GM13976 (cell line): ENCODE measurements at places on chromosomes 2 and 18.

DNA sequence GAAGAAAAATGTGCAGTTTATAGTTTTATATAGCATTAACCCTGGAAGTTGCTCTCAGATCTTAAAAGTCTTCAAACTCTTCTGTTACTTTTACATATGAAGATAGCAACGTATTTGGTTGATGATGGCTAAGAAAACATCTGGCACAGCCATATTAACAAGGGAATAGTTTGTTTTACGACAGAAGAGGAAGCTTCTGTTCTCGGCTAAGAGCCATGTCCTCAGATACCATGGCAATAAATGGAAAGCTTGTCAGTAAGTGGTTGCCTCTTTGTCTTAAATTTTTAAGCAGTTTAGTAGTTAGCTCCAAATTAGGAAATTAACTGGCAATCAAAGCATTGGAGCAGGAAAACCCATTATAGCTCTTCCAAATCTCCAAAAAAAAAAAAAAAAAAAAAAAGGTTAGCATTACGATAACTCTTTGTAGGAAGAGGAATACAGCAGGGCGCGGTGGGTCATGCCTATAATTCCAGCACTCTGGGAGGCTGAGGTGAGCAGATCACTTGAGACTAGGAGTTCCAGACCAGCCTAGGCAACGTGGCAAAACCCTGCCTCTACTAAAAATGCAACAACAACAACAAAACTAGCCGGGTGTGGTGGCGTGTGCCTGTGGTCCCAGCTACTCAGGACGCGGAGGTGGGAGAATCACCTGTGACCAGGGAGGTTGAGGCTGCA lies 4.5 kb upstream of the STON1 start:
- no peak for DNase-seq

- no peak for DNase-seq
Measured at GRCh38 chr2:76953733-76954347, 568.3 kb downstream of the LRRTM4 start.

DNA sequence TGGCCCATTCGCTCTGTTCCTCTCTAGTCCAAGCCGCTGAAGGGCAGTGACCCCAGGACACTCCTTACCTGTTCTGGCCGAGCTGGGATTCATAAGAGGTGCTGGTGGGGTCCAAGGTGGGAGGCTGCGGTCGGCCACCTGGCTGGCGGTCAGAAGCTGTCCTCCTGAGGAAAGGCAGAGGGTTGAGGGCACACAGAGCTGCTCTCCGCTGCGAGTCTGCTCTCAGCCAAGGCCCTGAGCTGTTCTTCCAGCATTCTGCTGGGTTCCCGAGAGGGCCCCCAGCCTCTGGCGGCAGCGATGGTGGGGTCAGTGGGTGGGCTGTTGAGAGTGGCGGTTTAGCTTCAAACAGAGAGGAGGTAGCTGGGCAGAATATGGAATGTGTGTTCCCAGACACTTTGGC lies 3.8 kb downstream of the PCARE start:
- DNase-seq: no peak

DNA sequence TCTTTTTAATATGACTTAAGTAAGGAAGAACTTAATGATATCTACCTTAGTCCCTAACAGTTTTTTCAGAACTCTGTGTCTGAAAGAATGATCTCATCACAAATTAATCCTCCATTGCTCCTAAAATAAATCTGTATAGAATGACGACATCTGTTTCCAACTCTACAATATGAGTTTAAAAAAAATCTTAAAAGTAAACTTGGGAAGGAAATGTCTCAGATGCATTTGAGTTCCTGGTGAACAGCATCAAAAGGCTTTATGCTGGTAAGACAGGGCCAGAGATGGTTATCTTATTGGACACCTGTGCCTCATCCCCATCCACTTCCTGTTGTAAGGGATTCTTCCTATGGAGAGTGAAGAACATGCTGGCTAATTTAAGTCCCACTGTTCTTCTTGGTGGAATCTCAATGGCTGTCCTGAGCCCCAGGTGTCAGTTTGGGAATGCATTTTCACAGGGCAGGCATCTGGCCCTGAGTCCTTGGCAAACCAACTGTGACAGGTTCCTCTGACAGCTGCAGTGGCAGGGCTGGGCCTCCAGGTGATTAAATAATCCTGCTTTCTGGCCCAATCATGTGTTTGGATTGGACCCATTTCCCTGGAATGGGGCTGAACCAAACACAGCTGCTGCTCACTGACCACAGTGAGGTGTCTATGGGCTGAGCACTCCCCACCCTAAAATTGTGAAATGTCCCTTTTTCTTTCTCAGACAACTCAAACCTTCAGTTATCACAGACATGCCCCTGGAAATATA lies 12.9 kb upstream of the NCKAP5 start:
- DNase-seq: no peak

DNA sequence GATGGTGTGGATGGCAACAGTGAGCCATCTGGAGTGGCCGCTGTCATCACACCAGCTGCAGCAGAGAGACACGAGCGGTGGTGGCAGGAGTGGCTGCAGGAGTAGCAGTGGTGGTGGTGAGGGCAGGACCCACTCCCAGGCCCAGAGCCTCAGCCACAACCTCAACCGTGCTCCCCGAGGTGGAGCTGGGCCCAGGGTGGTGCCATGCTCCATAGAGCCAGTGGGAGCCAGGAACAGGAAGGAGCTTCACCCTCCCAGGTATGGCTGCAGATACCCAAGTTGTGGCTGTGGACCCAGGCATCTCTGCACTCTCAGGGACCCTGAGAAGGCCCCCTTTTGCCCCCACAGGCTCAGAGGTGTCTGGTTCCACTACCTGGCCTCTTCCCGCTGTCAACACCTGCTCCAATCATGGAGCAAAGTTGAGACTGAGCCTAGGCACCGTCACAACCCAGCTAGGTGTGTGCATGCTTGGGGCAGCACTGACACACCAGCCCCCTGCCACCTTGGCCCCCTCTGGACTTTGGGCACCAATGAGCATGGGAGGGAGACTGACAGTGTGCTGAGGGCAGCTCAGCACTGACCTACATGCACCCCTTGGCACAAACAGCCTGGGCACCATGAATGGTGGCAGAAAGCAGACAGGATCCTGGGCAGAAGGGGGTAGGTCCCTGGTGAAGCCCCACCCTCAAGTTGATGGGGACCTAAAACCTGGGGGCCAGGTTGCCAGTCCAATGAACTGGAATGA lies 188.9 kb downstream of the NDUFA10 start:
- DNase-seq: no peak

DNA sequence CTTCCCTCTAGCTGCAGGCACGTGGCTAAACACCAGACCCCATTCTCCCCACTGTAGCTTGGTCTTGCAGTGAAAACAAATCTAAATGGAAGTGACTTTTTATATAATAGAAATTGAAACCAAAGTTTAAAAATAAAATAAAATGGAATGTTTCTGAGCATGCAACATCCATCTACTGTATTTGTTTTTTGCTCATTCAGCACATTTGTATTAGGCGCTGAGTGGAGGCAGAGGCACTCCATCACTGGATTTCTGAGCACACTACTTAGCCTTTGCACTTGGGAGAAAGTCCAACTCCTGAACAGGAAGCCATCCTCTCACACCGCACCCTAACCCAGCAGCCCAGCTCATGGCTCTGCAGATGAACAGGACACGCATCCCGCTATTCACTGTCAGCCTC lies 37.8 kb upstream of the POU3F3 start:
- DNase-seq: no peak

DNA sequence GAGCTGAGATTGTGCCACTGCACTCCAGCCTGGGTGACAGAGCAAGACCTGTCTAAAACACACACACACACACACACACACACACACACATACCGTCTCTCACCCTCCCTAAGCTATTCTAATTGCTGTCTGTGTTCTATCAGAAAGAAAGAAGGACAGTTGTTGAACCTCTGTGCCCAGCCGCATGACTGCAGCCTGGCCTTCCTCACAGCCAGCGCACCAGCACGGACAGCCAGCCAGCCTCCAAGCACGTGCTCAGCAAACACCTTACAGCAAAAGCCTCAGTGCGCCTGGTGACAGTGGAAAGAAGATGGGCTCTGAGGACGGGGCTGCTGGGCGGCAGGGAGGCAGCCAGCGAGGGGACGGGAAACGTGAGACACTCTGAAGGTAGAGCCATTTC lies 58.0 kb downstream of the ZNF516 start:
- no peak for DNase-seq

- no peak for DNase-seq
Measured at GRCh38 chr2:105683011-105683492, 61.7 kb upstream of the NCK2 start.

GRCh38 chr2:133434959-133435668 lies 133.1 kb downstream of the NCKAP5 start:
- DNase-seq: no peak

- DNase-seq: no peak
Measured at GRCh38 chr2:240400371-240401161, 34.9 kb upstream of the GPC1 start.
